Hair follicular keratinocyte (primary cell): ENCODE measurements at places on chromosomes 16 and 17. TPM values are rescaled to one million over a fixed set of nuclear protein-coding genes. Genes with fewer than 3 reads are reported as not detected.

Gene ASPA
- total RNA-seq: not detected in 2 replicates

Gene TEKT3
- not detected in 2 replicates for total RNA-seq

Gene WFIKKN2
- total RNA-seq: not detected in 2 replicates

Gene WBP2
- 43.7 and 62.4 TPM in 2 replicates for total RNA-seq

Gene CENPX
- total RNA-seq: 69.0 and 245 TPM in 2 replicates

Gene CDH13
- 45.0 and 139 TPM in 2 replicates for total RNA-seq

Gene NAGS
- total RNA-seq: 17.1 TPM in 2 replicates

Gene GFAP
- not detected in 2 replicates for total RNA-seq

Gene NOD2
- total RNA-seq: 1.2 and 1.3 TPM in 2 replicates

Gene TEX19
- 0.08 TPM in 1 of 2 replicates, not detected in the other for total RNA-seq
